Calu3 (cell line): ENCODE measurements at places on chromosomes 13 and 19. TPM values are rescaled to one million over a fixed set of nuclear protein-coding genes. Genes with fewer than 3 reads are reported as not detected.

FLT3LG gene
- 4.8 and 7.1 TPM in 2 replicates for total RNA-seq

CNN1 gene
- total RNA-seq = not detected in 2 replicates

SYNE4 gene
- total RNA-seq = 19.7 and 23.5 TPM in 2 replicates

UPF1 gene
- total RNA-seq = 57.1 and 62.0 TPM in 2 replicates

ERICH4 gene
- not detected in 2 replicates for total RNA-seq

DNA sequence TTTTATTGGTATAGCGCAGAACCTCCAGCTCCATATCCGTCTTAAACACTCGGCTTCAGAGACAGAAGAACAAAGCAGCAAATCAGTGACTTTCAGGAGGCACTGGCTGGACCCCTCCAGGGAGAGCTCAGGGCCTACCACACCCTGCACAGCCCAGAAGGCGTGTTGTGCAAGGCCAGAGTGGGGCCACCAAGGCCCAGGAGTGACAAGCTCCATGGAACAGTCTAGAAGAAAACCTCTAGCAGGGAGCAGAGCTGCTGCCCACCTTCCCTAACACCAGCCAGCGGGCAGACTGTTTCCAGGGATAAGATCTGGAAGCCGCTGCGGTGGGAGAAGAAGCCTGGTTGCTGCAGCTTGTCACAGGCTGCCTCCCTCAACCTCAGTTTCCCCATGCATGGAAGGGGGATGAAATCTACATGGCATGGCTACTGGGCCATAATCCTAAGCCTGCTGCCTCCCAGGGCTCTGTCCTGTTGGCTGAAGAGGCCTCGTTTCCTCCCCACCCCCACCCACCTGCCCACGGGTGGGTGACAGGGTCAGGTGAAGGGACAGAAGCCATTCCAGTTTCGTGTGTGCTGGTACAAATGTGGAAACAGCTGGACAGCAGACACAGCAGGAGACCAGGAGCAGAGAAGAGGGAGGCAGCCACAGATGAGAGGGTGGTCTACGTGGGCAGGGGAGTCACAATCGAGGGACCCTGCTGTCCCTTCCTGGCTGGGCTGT is 57.4 kb downstream of the PEPD start:
- H3K27me3 ChIP-seq = no peaks in the 10 kb centered on the region
- DNase-seq = no peak
- no peaks in the 10 kb centered on the region for H3K4me1 ChIP-seq
- H3K27ac ChIP-seq = no peak overlapping the region

- no peaks in the 10 kb centered on the region for H3K36me3 ChIP-seq
- H3K27me3 ChIP-seq = no peaks in the 10 kb centered on the region
- no peak overlapping the region for H3K4me3 ChIP-seq
- no peak for DNase-seq
- peaks cover 50% of the 10 kb centered on the region for H3K4me1 ChIP-seq
Measured at GRCh38 chr13:26017932-26018665, 33.7 kb downstream of the SHISA2 start.

- H3K4me3 ChIP-seq = peak overlapping the region; percentile 84
- H3K4me1 ChIP-seq = peaks cover 23% of the 10 kb centered on the region
- H3K27ac ChIP-seq = peak overlapping the region; percentile 98
- no peak for DNase-seq
Measured at GRCh38 chr19:45505151-45505995, 1.9 kb upstream of the VASP start.

GRCh38 chr19:48844472-48844871 is 8.2 kb upstream of the HSD17B14 start:
- DNase-seq = no peak
- peaks cover 35% of the 10 kb centered on the region for H3K36me3 ChIP-seq
- H3K4me3 ChIP-seq = no peak overlapping the region
- no peaks in the 10 kb centered on the region for H3K4me1 ChIP-seq
- H3K27me3 ChIP-seq = no peaks in the 10 kb centered on the region

- H3K36me3 ChIP-seq = peaks cover 47% of the 10 kb centered on the region
- no peaks in the 10 kb centered on the region for H3K27me3 ChIP-seq
- DNase-seq = no peak
Measured at GRCh38 chr19:12665281-12665573, 1.3 kb downstream of the MAN2B1 start.

DNA sequence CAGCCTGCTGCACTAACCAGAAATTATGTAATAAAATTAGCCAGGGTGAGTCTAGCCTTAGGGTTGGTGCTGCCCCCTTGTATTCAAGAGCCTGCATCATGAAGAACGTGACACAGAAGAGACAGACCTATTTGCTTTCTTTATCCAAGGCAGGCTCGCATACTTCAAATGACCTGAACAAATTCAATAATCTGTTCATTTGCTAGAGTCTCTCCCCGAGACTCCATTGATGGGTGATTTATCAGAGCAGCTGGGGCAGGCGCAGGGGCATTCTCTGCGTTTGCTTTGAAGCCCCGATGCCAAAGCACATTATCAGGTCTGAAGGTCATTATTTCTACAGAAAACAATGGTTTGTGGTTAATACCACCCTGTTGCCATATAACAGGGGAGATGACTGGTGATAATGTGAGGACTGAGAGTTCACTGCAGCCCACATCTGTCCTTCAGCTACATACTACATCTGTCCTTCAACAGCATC is 520.3 kb downstream of the DIAPH3 start:
- DNase-seq = no peak
- no peak overlapping the region for H3K4me3 ChIP-seq
- no peak overlapping the region for H3K27ac ChIP-seq
- H3K4me1 ChIP-seq = peaks cover 12% of the 10 kb centered on the region

- no peak overlapping the region for H3K27ac ChIP-seq
- no peak overlapping the region for H3K4me3 ChIP-seq
- DNase-seq = no peak
- H3K27me3 ChIP-seq = peaks cover 63% of the 10 kb centered on the region
- peaks cover 24% of the 10 kb centered on the region for H3K36me3 ChIP-seq
Measured at GRCh38 chr19:18227781-18228271, 1.6 kb upstream of the PDE4C start.

GRCh38 chr13:106529415-106530170 is 5.9 kb downstream of the EFNB2 start:
- H3K27ac ChIP-seq = peak overlapping the region; percentile 89
- no peaks in the 10 kb centered on the region for H3K4me1 ChIP-seq
- H3K4me3 ChIP-seq = peak overlapping the region; percentile 79
- peaks cover 23% of the 10 kb centered on the region for H3K36me3 ChIP-seq
- no peaks in the 10 kb centered on the region for H3K27me3 ChIP-seq
- no peak for DNase-seq

DNA sequence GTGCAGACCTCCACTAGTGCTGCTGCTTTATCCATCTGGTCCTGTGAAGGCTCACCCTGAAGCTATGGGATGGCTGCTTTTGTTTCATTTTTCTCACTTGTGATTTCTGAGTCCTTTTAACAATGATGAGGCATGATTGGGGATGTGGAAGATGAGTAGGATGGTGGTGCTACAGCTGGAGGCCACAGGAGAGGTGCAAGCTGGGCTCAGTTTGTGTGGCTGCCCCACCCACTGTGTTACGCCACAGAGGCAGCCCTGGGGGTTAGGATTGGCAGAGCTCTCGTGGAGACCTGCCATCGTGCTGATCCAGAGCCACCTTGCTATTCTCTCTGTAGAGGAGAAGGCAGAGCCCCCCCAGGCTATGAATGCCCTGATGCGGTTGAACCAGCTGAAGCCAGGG is 19.6 kb upstream of the QTRT1 start:
- H3K27me3 ChIP-seq = no peaks in the 10 kb centered on the region
- DNase-seq = no peak
- H3K4me3 ChIP-seq = no peak overlapping the region
- no peak overlapping the region for H3K27ac ChIP-seq

DNA sequence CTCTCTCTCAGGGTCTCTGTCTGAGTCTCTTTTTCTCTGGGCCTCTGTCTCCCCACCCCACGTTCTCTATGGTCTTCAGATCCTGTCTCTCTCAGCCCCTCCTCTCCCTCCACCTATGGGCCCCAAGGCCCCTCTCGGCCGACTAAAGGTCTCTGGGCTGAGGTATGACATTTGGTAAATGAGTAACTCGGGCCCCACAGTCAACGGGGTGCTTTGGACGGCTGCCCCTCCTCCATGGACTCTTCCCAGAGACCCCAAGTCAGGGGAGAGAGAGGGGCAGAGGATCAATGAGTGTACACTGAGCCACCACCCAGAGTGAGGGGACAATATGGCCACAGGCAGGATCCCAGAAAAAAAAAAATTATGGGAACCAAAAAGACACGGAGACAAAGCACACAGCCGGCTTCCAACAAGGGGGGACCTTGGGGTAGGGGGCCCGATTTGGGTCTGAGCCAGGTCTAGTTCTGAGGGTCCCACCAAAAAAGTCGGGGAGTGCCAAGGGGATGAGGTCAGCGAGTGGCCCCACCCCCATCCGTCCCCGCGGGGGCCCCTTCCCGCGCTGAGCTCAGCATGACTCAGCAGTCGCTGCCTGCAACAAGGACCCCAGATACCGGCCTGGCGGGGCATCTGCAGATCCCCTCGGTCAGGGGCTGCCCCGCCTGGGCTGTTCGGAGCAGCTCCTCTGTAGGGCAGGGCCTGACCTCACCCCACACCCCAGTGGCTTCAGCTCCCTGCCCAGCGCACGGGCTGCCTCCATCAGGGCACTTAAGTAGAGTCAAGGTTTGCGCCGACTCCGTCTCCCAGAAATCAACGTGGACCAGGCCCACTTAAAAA is 1.5 kb upstream of the FTL start:
- H3K27me3 ChIP-seq = no peaks in the 10 kb centered on the region
- H3K27ac ChIP-seq = peak overlapping the region; percentile 99
- H3K4me1 ChIP-seq = peaks cover 50% of the 10 kb centered on the region
- peak overlapping the region; percentile 98 for H3K4me3 ChIP-seq
- peaks cover 94% of the 10 kb centered on the region for H3K36me3 ChIP-seq

GRCh38 chr13:75579529-75579928 is 29.9 kb downstream of the UCHL3 start:
- no peak overlapping the region for H3K27ac ChIP-seq
- no peaks in the 10 kb centered on the region for H3K36me3 ChIP-seq
- H3K27me3 ChIP-seq = no peaks in the 10 kb centered on the region
- H3K4me3 ChIP-seq = no peak overlapping the region
- DNase-seq = no peak
- H3K4me1 ChIP-seq = no peaks in the 10 kb centered on the region

DNA sequence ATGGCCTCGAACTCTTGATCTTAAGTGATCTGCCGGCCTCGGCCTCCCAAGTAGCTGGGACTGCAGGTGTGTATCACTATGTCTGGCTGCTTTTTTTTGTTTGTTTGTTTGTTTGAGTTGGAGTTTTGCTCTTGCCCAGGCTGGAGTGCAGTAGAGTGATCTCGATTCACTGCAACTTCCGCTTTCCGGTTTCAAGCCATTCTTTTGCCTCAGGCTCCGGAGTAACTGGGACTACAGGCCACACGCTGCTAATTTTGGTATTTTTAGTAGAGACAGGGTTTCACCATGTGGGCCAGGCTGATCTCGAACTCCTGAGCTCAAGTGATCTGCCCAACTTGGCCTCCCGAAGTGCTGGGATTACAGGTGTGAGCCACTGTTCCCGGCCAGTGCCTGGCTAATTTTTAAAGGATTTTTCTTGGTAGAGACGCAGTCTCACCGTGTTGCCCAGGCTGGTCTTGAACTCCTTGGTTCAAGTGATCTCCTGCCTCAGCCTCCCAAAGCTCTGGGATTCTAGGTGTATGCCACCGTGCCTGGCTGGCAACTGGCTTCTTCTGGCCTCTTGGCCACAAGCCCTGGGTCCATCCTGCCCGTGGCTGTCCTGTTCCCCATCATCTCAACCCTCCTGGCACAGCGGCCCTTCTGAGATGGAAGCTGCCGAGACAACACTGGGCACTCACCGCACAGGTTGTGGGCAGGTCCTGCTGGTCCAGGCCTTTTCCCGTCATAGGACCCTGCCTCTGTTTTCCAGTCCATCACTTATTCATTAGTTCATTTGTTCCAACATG is 11.5 kb downstream of the TECR start:
- no peaks in the 10 kb centered on the region for H3K36me3 ChIP-seq
- no peak overlapping the region for H3K27ac ChIP-seq
- H3K4me1 ChIP-seq = no peaks in the 10 kb centered on the region
- H3K27me3 ChIP-seq = no peaks in the 10 kb centered on the region
- DNase-seq = no peak
- H3K4me3 ChIP-seq = no peak overlapping the region

- H3K36me3 ChIP-seq = peaks cover 24% of the 10 kb centered on the region
- no peaks in the 10 kb centered on the region for H3K4me1 ChIP-seq
- no peak for DNase-seq
- H3K4me3 ChIP-seq = no peak overlapping the region
- no peak overlapping the region for H3K27ac ChIP-seq
Measured at GRCh38 chr19:19527674-19528625, 761 bp upstream of the YJEFN3 start.

- no peak overlapping the region for H3K4me3 ChIP-seq
- H3K4me1 ChIP-seq = peaks cover 17% of the 10 kb centered on the region
- no peak for DNase-seq
- no peak overlapping the region for H3K27ac ChIP-seq
- H3K27me3 ChIP-seq = no peaks in the 10 kb centered on the region
- no peaks in the 10 kb centered on the region for H3K36me3 ChIP-seq
Measured at GRCh38 chr19:33075519-33075918, 5.5 kb upstream of the GPATCH1 start.

DNA sequence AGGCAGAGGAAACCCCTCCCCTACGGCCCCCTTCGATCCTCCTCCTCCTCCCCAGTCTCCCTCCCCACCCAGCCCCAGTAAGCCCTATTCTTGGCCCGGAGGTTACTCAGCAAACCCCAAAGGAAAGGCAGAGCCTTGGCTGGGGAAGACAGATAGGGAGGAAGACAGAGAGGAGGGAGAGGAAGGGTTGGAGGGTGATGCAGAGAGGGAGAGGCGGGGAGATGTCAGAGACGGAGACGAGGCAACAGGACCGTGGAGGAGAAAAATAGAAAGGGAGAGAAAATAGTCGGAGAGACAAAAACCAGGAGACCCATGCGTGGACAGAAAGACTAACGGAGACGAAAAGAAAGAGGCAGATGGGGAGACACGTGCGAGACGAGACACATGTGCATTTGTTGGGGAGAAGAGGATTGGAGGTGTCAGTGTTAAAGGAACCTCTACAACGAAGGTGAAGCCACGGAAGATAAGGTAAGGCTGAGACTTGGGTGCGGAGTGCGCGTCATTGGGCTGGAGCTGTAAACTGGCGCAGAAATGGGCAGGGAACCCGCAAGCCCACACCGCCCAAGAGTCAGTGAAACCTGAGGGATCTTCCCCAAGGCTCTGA is 2.9 kb downstream of the TGFB1 start:
- H3K27me3 ChIP-seq = no peaks in the 10 kb centered on the region
- peak overlapping the region; percentile 89 for H3K4me3 ChIP-seq
- H3K36me3 ChIP-seq = peaks cover 42% of the 10 kb centered on the region
- peaks cover 21% of the 10 kb centered on the region for H3K4me1 ChIP-seq

- H3K27ac ChIP-seq = no peak overlapping the region
- DNase-seq = no peak
- H3K4me1 ChIP-seq = no peaks in the 10 kb centered on the region
Measured at GRCh38 chr19:48368936-48369335, 4.8 kb downstream of the SYNGR4 start.

GRCh38 chr13:50171590-50172282 is 156.5 kb downstream of the KCNRG start:
- DNase-seq = no peak
- H3K36me3 ChIP-seq = no peaks in the 10 kb centered on the region
- no peaks in the 10 kb centered on the region for H3K4me1 ChIP-seq
- H3K27ac ChIP-seq = no peak overlapping the region
